ENCODE measurements at places on chromosomes 5 and 9.

DNA sequence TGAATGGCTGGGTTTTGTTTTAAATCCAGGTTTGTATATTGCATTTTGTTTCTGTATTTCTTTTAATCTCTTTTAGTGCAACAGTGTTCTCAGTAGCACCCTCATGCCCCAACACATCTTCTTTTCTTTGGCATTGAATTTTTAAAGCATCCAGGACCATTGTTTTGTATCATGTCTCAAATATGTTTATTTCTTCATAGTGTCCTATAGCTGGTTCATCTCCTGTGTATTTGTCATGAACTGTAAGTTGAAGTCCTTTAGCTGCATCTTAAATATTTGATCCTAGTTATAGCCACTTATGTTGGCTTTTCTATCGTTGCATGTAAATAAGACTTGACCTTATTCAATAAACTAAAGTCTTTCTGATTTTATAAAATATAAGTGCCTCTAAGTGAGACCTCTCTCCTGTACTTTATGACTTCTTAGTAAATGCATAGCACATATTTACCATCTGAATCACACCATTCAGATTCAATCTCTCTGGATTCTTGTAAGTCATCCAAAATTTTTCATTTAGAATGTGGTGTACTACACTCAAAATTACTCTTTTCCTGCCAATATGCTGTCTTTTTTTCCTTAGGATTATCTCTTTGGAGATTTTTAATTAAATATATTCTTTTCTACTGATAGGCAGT is 21.0 kb upstream of the ERCC6L2 start:
- DNase-seq, result no peak

DNA sequence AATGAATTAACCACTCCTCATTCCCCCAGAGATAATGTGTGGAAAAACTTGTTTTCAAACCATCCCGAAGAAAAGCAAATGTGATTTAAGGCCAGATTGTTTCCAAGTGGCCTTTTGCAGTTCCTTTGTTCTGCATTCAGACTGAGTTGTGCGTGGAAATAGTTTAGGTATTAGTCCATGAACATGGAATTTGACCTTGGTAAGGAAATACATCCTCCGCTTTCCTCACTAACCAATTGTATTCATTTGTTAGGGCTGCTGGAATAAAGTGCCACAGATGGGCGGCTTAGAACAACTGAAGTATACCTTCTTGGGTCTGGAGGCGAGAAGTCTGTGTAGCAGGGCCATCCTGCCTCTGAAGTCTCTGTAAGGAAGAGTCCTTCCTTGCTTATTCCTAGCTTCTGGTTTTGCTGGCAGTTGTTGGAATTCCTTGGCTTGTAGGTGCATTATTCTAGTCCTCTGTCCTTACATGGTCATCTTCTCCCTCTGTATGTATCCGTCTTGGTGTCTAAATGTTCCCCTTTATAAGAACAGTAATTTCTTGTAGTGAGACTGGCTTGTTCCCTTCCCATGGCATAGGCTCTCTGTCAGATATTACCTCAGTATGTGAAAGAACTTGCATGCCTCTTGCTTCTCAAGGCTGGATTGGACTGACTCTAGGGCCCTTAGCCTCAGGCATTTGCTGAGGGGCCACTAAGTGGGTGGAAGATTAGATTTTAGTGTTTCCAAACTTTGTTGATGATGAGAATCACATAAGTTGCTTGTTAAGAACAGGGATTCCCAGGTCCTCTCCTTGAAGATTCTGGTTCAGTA is 53.9 kb downstream of the RAI14 start:
- DNase-seq, result no peak

DNA sequence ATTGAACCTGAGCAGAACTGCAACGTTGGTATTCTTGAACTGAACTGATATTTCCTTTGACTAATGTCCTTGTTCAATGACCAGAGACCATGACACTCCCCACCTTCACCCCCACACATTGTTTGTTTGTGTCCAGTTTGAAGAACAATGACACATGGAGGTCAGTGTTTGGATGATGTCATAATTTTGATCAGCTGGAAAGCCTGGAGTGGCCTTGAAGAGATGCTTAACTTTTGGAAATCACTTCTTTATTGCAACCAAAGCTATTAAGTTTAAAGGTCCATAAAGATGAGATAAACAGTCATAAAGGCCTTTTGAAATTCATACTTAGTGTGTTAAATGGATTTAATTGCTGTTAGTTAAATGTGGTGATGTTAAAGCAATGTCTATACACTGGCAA is 92.7 kb downstream of the TMC1 start:
- DNase-seq, result no peak

DNA sequence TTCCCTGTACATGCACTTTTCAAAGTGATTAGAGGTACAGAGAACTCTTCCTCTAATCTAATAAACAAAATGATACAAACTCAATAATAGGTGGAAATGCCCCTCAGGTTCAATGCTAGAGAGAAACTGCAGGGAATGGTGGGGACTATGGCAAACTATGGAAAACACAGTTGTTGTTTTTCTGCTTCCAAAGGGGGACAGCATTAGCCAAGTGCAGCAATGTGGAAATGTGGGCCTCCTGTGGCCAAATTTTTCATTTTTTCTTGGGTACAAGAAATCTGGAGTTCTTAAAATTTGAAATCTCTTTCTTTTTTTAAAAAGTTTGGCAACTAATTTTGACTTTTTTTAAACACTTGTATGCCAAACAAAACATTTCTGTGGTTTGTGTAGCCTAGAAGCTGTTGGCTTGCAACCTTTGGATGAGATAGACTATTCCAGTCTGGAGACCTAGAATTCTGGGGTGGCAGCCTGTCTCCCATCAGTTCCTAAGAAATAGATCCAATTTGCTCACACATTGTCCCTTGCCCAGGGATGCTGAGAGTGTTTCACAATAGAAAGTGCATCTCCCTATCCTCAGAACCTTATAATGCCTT is 218.6 kb downstream of the PAPPA start:
- no peak for DNase-seq

GRCh38 chr5:117748336-117748735 is 1173.7 kb upstream of the SEMA6A start:
- DNase-seq, result no peak

DNA sequence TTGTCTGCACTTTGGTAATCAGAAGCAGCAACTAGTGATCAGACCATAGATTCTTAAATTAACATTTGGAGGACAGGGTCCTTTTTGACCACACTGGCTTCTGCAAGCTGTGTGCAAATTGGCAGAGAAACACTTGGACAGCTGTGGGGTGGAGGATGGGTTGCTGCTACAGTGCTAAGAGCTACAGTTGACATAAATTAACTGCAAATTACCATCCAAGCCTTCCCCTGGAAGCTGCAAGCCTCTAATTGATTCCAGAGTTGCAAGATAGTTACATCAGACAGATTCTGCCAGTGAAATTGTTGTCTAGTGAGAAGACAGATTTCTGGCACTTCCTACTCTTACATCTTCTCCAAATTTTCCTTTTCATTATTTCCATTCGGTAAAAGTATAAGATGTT is 517.7 kb downstream of the DIRAS2 start:
- peak; percentile 36 for DNase-seq

DNA sequence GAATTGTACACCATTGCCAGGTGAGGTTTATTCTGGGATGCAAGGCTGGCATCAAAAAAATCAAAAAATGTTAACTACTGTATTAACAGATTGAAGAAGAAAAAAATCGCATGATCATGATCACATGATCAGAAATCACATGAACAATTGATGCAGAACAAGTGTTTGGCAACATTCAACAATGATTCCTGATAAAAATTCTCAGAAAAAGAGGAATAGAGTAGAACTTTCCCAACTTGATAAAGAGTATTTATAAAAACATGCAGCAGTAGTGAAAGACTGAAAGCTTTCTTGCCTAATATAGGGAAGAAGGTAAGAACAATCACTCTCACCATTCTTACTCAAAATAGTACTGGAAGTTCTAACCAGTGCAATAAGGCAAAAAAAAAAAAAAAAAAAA is 16.4 kb downstream of the SLCO4C1 start:
- no peak for DNase-seq

- DNase-seq, result no peak
These were observed 33.8 kb downstream of the MRPL36 start for GRCh38 chr5:1765880-1766235.

GRCh38 chr9:21086538-21086937 is 8.8 kb upstream of the IFNB1 start:
- no peak for DNase-seq
